ENCODE measurements at places on chromosomes 1 and 21. TPM values are rescaled to one million over a fixed set of nuclear protein-coding genes. Genes with fewer than 3 reads are reported as not detected.

DNA sequence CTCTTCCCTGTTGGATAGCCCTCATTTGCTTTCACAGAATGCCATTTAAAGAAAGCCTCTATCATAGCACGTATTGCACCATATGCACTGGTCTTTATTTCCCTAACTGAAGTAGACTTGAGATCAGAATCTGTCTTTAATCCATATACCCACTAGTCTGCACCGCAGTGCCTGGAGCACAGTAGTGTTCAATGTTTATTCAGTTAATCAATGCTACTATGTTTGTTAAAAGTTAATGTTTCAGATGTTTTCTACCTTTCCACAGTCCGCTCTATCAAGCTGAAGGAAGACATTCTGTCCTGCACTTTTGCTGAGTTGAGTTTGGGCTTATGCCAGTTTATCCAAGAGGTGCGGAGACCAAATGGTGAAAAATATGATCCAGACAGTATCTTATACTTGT lies 139.2 kb downstream of the ZMYM4 start:
- DNase-seq = no peak

- DNase-seq = no peak
These were observed 5.7 kb upstream of the SVBP start for GRCh38 chr1:42822800-42823392.

DNA sequence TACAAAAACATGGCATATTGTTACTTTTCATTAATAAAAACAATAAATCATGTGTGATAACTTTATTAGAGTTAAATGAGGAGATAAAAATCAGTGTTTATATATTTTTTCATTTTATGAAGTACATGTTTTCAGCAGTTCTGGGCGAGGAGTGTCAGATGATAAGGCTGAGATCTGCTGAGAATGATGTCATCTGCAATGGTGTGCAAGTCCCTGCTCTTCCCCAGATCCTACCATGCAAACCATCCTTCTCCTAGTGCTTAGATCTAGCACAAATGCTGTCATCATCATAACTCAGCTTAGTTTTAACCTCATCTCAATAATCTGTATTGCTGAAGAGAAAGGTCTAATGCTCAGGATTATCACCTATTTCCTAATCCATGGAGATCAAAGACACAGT lies 214.4 kb upstream of the DAB1 start:
- no peak for DNase-seq

GRCh38 chr21:10521091-10521598 lies at the start of gene TPTE:
TPTE (plus strand) TSS chr21:10521583; CDS start chr21:10538724, 17,141 bp downstream.
- no peak for DNase-seq

DNA sequence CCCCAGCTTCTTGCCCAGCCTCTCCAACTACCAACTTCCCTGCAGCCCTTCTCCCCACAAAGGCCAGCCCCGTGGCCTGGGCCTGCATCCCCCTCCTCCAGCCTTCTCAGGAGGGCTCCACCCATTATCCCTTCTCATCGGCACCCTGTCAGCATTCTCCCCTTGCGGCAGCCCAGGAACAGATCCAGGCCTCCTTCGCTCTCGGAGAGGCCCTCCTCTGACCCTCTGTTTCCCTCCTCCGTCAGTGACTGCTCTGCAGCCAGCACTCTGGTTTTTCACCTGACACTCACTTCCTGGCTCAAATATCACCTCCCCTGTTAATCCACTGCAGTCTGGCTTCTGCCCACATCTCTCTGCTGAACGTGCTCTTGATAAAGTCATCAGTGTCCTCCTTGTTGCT lies 17.5 kb downstream of the ADGRB2 start:
- no peak for DNase-seq

- DNase-seq = no peak
These were observed 41.8 kb downstream of the SGIP1 start for GRCh38 chr1:66575739-66576138.

GRCh38 chr1:211939876-211940468 lies 95.4 kb downstream of the INTS7 start:
- no peak for DNase-seq

DNA sequence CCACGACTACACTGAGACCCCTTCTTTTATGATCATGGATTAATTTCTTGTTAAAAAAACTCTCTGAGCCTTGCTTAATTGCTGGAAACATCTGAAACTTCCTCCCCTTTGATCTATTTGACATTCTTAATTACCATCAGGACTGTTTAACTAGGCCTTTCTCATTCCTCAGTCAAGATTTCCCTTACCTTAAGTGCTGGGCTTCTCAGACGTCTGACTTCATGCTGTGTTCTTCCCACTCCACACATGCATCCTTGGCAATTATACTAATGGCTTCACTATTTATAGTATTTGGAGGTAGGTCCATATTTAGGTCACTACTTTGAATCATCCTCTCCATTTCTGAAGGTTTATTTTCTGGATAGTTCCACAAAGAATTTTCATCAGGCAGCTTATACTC lies 341.3 kb upstream of the TMPRSS15 start:
- no peak for DNase-seq

DNA sequence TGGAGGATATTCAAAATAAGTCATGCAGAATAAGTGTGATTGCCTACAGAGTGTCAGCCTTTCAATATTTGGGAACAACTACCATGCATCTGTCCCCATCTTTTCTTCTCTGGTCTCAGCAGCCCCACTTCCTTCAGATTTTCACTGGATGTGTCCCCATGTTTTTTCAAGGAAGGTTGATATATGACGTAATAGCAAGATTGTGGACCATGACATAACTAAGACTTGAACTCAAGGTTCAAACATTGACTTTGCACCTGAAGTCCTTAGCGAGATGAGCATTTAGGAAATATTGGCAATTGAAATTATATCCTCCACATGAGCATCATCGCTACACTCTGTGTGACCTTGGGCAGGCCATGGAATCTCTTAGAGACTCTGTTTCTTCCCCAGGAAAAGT lies 5.8 kb downstream of the NAV1 start:
- DNase-seq = no peak

DNA sequence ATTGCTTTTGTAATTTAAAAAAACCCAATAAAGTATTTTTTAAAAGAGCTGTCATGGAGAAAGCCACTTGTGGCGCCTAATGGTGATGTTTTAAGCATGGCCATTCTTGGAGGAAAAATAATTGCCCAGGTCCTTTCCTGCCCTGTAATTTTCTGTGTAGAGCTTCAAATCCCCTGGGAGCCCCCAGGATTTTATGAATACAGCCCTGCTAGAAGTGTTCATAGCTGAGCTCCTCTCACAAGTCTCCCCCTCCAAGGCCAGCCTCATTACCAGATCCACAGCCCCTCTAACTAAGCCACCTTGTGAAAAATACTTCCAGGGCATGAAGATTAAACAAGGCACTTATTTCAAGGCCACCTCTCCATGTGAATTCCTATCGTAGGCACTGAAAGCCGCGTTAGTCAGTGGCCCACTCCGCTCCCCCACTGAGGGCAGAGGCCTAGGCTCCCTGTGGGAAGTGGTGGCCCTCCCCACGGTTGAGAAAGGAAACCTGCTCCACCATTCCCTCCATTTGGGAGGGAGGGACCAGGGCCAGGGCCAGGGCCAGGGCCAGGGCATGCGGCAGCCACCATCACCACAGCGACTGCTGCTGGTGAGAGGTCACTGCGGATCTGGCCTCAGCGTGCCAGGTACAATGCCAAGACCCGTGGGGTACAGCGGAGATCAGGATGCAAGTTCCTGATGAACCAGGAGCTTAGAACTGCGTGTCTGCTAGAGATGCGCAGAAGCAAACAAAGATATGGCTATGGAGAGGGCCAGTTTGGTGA lies 83.1 kb downstream of the KCNN3 start:
- no peak for DNase-seq

DNA sequence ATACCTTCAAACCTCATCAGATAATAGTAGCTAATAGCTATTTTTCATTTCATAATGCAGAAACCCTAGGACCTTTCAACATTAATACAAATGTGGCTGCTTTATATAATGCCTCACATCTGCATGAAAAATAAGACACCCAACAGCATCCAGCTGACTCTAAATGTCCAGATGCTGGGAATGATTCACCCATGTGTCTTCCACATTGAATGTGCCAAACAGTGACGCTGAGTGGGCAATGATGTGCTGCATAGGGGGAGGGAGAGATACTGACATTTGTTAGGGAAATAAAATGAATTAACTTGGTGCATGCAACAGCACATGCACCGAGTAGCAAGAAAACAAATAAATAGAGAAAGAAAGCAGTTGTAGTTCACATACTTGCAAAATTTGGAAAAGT lies 199.3 kb downstream of the DSCAM start:
- DNase-seq = no peak

DNA sequence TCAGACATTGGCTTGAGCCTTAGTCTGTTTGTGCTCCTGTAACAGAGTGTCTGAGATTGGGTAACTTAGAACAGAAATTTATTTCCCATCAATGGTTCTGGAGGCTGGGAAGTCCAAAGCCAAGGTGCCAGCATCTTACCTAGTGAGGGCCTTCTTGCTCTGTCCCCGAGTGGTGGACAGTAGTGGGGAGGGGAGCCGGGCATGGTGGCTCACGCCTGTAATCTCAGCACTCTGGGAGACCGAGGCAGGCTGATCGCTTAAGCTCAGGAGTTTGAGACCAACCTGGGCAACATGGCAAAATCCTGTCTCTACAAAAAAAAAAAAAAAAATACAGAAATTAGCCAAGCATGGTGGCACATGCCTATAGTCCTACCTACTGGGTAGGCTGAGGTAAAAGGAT lies 336.5 kb upstream of the VAMP3 start:
- DNase-seq = no peak

DNA sequence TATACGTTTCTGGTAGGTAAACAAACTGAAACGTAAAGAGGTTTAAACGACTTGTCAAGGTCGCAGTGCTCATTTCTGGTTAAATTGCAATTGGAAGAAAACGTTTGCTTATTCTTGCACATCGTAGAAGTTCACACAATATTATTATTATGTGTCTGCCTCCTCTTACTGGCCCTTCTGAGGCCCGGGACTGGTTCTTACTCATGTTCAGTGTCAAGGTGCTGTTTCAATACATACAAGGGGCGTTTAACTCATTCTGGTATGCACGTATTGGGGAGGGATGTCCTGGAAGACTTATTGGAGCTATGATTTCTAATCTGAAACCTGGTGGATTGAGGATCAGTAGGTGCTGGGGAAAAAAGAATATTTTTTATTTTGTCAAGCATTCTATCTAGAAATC lies 932 bp downstream of the RPF1 start:
- DNase-seq = no peak

DNA sequence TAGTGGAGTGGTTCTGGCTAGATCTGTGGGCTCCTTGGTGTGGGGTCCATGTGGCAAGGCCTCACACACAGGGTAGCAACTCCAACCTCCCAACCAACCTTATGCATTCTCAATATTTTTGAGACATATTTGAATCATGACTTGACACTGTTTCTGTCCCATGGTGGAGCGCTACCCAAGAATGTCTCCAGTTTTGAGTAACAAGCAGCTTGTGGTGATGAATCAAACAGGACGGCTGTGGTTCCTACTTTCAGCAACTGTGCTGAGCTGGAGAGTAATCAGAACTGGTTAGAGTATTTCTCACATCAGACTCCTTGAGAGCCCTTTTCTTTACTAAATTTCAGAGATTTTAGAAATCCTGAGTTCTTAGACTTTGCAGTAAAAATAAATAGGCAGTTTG lies 3.1 kb downstream of the LCE3D start:
- no peak for DNase-seq

DNA sequence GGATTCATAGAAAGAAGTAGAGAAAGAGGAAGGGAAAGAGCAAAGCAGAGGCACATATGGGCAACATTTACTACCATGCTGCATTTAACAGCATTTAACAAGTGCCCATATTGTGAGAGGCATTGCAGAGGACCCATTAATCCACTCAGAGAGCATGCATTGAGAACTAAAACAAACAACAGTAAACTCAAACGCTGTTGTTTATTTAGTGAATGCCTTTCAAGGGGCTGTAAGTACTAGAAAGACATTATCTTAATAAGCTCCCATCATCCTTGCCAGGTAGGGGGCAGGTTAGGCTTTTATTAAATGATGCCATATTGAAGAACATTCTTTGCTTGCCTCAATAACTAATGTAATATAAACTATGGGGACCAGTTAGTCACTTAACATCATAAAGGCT lies 254.3 kb upstream of the DAB1 start:
- no peak for DNase-seq

DNA sequence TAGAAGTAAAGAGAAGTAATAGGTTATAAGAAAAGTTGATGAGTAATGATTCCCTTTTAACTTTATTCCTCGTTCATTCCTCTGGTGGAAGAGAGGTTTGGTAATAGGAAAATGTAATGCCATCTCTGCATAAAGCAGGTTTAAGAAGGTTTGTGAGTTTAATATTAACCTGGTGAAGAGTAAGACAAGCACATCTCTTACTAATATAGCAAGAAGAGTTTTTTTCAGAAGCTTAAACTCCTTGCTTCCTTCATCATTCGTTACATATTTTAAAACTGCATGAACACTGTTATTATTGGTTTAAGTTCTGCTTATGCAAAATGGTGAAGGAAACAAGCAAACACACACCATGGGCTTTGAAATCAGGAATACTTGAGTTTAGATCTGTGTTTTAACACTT lies 9.2 kb upstream of the PLA2G4A start:
- no peak for DNase-seq

DNA sequence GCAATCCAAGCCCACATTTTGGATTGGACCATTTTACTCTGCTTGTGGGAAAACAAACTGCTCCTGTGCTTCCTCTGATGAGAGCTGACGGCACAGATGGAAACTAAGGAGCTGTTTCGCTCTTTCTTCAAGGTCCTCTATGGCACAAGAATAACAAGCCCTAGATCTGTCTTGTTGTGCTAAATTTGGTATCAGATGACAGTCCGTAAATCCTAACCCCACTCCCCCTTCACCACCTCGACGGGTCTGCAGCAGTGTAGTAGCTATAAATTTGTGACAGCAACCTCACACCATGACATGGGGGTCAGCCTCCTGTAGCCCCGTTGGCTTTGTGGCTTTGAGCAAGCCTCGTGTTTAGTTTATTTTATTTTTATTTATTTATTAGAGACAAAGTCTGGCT lies 85.9 kb downstream of the ADSS2 start:
- DNase-seq = no peak

- DNase-seq = no peak
These were observed 38.8 kb upstream of the CTBS start for GRCh38 chr1:84613026-84613425.

DNA sequence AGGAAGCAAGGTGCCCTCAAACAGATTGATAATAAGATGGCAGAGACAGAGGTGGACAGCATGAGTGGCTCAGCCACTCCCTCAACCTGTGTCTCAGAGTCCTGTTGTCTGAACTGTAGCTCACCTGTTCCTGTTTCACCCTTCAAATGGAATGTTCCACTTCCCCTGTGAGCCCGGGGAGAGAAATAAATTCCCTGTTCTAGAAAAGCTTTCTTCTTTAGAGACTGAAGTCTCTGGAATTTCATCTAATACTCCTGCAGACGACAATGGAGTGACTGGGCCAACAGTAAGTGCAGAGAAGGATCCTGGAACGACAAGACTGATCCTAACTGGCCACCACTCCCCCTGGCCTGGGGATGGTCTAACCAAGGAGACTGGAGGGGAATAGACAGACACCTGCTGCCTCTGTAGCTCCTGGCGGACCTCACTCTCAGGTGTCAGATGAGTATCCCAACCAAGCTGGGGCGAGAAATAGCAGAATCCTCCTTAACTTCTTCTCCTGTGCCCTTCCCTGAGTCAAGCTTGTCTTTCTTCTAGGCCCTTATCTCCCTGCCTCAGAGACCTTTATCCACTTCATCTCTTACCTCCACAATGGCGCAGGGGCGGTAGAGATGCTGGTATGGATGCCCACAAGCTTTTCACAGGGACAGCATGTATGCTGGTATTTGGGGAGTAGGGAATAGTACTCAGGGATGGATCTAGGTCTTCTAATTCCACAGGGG lies 45.4 kb downstream of the PLEKHA6 start:
- no peak for DNase-seq

Gene TCEA3
- 366 TPM for polyA plus RNA-seq

Gene ACTL8
- polyA plus RNA-seq = not detected

Gene CYP4X1
- polyA plus RNA-seq = 3.7 TPM

Gene C4BPB
- 0.18 TPM for polyA plus RNA-seq

Gene AMY2A
- not detected for polyA plus RNA-seq

Gene IL24
- polyA plus RNA-seq = 0.14 TPM

Gene CYP2J2
- polyA plus RNA-seq = 96.4 TPM
